Hematopoietic multipotent progenitor cell treated with erythropoietin and hydrocortisone succinate and interleukin-3 and kit ligand, for 15 days (in vitro differentiated cells): ENCODE measurements at places on chromosomes 11 and 22.

- DNase-seq, result peak; percentile 59
Observed at GRCh38 chr11:125874556-125875124, 12.8 kb upstream of the HYLS1 start.

DNA sequence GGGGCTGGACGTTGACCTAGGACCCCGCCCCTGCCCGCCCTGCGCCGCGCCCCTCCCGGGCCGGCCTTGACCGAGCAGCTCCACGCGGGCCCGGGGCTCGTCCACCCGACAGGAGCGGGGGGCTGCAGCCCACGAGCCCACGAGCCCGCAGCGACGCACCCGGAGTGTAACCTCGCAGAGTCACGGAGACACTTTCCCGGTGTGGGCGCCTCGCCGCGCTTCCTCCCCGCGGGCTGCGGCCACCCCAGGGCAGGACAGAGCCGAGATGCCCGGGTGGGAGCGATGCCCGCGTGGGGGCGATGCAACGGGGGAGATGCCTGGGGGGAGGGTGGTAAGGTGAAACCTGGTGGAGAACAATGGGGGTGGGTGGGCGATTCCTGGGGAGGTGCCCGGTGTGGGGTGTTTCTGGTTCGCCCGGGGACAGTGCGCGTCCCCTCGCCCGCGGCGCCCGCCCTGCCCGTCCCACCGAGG, 4.9 kb upstream of the ZBED4 start:
- no peak for DNase-seq

GRCh38 chr22:37412495-37413250, 14.6 kb downstream of the ELFN2 start:
- no peak for DNase-seq

DNA sequence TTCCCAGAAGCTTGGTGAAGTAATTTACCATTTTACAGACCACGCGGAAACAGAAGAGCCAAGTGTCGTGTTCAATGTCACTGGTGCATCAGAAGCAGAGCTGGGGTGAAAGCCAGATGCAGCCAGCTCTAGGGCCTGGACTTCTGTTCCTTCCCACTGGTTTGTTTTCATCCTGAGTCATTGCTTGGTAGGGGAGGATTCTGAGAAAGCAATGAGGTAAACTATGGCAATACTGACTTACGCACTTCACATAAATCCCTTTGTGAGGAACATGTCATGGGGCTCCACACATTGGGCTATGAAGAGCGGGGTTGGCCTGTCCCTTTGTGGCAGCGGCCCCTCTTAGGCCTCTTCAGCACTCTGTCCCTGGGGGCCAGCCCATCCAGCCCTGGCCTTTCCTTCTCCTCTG, 52.4 kb upstream of the RBFOX2 start:
- DNase-seq, result no peak

- DNase-seq, result no peak
Observed at GRCh38 chr11:15228331-15228849, 113.7 kb downstream of the INSC start.

DNA sequence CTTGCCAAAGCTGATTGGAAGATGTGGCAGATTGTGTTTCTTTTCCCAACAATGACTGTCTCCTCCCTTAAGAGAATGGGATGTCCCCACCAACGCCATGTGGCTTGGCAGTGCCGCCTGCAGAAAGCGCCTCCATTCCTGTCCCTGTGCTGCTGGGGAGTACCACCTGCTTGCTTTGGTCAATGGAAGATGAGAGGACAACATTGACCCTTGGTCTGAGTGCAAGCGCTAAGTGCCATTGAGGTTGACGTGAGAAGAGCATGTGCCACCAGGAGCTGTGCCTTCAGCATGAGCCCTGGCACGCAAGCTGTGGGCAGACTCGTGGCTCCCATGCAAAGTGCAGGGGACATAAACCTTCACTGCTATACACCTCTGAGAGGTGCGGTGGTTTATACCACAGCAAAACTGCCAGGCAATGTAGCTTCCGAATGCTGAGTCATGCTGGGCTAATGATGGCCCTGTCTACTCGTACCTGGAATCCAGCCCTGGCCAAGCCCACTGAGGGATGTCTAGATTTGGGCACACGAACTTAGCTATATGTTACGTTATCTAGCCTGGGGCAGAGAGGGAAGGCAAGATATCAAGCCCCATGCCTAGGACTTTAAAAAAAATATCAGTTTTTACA, 41.9 kb downstream of the MYEOV start:
- DNase-seq, result no peak

GRCh38 chr11:121762820-121763219, 310.1 kb upstream of the SORL1-AS1 start:
- no peak for DNase-seq

- DNase-seq, result no peak
Observed at GRCh38 chr11:94675813-94676212, 92.3 kb upstream of the AMOTL1 start.

DNA sequence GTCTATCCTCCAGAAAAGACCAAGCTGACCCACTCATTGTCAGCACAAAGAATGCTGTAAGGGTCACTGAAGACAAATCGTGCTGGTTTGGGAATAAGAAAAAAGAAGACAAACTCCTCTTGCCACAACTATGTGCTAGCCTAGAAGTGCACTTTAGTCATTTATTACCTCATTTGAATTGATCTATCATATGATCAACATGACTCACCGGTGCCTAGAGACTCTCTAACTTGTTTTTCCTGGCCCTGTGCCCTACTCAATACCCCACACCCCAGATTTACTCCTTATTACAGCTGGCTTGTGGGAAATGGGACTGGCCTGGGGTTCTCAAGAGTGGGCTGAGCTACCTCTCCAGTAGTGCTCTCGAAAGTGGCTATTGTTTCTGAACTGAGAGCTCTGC, 35.9 kb upstream of the HORMAD2 start:
- DNase-seq, result no peak

DNA sequence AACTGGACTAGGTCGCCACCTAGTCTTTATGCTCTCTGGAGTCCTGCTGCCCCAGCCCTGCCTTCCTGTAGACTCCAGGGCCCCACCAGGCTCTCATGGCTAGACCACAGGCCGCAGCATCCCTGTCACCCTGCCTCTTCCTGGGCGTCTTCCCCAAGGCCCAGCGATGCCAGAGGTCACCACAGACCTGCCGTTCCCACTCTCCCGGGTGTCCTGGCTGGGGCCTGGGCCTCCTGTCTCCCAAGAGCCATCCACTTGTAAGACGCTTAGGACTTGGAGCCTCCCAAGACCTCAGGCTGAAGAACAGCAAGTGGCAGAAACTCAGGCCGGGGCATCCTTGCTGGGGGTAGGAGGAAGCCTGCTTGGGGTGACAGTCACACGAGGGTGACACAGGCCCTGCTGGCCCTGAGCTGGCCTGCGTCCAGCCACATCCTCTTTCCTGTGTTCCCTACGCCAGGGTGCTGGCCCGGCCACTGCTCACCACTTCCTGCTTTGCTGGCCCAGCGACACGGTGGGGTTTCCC, 2.0 kb upstream of the TCIRG1 start:
- DNase-seq, result no peak

GRCh38 chr11:18449251-18449650, 6.4 kb upstream of the LDHAL6A start:
- DNase-seq, result no peak

GRCh38 chr11:57378186-57378585, 2.8 kb downstream of the PRG3 start:
- DNase-seq, result no peak

GRCh38 chr22:39773976-39774539, 119.5 kb downstream of the ENTHD1 start:
- DNase-seq, result peak; percentile 7

- DNase-seq, result no peak
Observed at GRCh38 chr11:59206635-59207034, 6.1 kb downstream of the MPEG1 start.

DNA sequence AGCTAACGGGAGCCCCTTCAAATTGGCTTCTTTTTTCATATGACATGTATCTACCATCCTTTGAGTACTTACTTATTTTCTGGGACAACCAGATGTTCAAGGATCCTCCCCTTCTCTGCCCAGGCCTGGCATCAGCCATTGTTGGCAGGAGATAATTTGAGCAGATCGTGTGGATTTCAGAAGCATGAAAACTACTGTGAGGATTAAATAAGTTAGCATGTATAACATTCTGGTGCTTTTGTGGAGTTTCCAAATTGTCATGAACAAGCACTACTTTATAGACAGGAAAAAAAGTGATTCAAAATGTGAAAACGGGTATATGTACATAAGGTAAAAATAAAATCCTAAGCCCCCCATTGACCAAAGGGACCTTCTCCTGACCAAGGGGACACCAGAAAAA, 2.1 kb upstream of the NADSYN1 start:
- no peak for DNase-seq

DNA sequence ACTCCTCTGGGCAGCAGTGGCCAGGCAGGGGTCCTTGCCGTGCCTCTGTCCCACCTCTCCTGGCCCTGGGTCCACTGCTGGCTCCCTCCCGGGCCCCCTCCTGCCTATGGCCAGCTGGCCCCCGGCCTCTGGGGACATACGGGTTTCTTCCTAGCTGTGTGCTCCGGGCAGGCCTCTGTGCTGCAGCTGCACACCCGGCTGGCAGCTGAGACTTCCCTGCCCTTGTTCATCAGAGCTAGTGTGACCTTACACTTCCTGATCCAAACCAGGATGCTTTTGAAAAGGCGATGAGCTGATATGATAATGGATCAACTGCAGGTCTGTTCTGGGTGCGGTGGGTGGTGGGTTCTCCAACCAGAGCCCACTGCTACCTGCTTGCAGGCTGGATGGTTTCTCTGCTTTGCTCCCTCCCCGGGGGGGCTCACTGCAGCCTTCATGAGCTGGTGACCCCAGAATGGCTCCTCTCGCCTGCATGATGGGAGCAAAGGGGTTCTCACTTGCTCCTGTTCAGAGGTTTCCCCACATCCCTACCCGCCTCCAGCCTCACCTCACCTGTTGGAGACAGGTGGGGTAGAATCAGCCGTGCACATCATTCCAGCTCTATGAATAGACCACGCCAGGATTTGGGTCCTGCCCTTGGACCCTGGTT, 13.3 kb downstream of the B3GAT1 start:
- DNase-seq, result no peak

DNA sequence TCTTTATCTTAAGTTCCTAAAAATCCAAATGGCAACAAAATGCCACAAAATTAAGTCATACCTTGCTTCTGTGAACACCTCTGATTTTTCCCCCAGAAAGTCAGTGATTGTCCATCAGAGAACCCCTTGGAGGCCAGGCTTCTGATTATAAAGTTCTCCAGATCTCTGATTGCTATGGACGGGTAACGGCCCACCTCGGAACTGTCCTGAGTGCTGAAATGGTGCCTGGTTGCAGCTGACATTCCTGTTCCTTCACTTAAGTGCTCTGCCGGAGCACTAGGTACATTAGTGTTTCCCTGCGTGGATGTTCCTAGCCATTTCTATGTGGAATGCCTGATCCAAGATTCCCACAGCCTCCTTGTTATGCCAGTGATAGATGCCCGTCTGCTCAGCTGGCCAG, 85.0 kb downstream of the CHST1 start:
- no peak for DNase-seq

DNA sequence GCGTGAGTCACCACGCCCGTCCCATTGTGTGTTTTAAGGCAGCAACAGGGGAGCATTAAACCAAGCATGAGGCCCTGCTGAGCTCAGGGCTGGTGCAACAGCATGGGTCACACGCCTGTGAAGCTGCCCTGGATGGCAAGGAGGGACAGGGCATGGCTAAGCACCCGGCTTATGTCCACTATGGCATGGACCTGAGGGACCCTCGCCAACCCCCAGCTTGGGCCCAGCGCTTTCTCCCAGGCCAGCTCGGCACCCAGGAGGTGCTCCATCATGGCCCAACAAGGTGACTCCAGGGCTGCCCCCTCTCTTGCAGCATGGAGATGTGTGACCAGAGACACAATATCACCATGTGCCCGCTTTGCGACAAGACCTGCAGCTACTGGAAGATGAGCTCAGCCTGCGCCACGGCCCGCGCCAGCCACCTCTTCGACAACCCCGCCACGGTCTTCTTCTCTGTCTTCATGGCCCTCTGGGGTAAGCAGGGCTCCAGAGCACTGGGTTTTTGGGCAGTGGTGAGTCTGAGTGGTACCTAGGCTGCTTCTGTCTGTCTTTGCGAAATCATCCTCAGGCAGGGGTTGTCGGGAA, 53.6 kb downstream of the ANO1 start:
- DNase-seq, result no peak

DNA sequence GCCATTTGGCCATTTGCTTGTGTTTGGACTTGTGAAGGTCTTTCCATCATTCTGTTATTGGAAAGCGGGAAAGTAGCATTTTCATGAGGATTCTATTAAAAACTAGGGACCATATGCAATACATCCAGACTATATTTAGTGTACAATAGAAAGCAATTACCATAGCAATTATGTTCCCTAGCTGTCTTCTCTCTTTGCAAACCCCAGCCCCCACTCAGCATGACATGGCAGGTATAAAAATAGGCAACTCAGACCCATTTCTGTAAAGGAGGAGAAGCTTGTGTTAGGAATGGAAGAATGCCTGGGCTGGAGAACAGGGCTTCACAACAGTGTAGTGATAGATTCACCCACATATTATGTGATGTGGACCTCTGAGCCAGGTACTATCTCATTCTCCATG, 12.4 kb downstream of the OR51B6 start:
- no peak for DNase-seq

- DNase-seq, result no peak
Observed at GRCh38 chr11:96189351-96189750, 153.6 kb downstream of the MAML2 start.

- no peak for DNase-seq
Observed at GRCh38 chr22:38223289-38223960, 21.6 kb downstream of the MAFF start.

- DNase-seq, result no peak
Observed at GRCh38 chr11:108698844-108699642, 34.2 kb downstream of the DDX10 start.

GRCh38 chr11:125513705-125514265, 17.7 kb upstream of the FEZ1 start:
- DNase-seq, result no peak

DNA sequence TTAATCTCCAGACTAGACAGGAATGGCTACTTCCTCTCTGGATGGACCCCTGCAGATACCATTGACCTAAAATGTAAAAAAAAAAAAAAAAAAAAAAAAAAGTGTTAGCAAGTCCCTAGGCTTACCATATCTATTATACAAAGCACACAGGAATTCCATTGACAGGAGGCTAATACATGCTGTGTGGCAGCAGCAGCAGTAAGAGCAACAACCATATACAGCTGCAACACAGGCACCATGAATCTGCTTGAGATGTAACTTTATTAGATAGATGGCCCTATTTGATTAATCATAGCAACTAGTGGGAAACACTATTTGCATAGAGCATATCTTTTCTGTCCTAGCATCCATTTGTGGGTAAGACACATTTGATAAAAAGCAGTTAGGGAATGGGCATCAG, 1447.1 kb downstream of the FAM181B start:
- no peak for DNase-seq

GRCh38 chr11:69320756-69321741, 27.1 kb downstream of the MYEOV start:
- no peak for DNase-seq
